Lower lobe of right lung (tissue), 2 donors: ENCODE measurements at places on chromosomes 2 and 18. TPM values are rescaled to one million over a fixed set of nuclear protein-coding genes. Genes with fewer than 3 reads are reported as not detected.
A peak's percentile ranks its signal among the peaks of the same experiment; 100 is the strongest.

Gene FECH
- 25.7 TPM for total RNA-seq

Gene UGT1A4
- total RNA-seq, result not detected

Gene ABHD3
- 32.0 TPM for total RNA-seq

Gene UBXN2A
- total RNA-seq, result 14.1 TPM

Gene RBBP8
- 32.7 TPM for total RNA-seq

Gene CLEC4F
- total RNA-seq, result 0.71 TPM

Gene CENPA
- total RNA-seq, result 1.7 TPM

DNA sequence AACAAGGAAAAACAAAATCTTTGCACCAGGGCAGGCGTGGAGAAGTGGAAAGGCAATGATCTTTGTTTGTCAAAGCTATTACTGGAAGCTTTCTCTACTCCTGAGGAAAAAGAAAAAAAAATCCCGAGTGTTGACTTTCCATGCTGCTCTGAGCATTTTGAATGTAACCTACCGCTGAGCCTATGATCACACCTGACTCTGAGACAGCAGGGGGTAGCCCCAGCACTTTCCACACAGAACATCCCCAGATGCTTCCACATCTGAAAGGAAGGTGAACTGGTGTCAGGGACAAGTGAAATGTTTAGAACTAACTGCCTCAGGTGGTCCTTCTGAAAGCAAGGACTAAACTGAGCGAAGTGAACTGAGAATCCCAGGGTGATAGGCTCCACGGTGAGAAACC, 1315.1 kb upstream of the DDX18 start:
- DNase-seq, result no peak
- no peaks in the 10 kb centered on the region for H3K27me3 ChIP-seq
- no peaks in the 10 kb centered on the region for H3K36me3 ChIP-seq
- no peak overlapping the region for H3K4me3 ChIP-seq

- peak overlapping the region; percentile 39 for H3K27ac ChIP-seq
- no peak overlapping the region for H3K4me3 ChIP-seq
- peaks cover 48% of the 10 kb centered on the region for H3K4me1 ChIP-seq
Observed at GRCh38 chr2:69933839-69934613, 19.1 kb downstream of the MXD1 start.

DNA sequence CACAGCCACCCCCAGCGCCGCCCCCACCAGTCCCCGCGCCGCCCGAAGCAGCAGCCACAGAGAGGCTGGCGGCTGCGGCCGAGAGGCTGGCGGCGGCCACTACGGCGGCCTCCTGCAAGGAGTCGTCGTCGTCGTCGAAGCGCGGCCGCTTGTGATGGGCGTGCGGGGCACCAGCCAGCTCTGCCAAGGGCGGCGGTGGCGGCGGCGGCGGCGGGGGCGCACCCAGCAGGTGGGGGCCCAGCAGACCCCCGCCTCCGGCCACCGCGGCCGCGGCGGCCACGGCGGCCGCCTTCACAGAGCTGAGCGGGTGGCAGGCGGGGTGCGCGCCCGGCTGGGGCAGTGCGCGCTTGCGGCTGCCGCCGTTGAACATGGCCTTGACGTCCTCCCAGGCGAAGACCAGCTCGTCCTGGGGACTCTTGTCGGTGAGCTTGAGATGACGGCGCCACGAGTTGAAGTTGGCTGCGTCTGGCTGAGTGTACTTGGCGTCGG, 3.3 kb downstream of the SKOR2 start:
- no peak overlapping the region for H3K4me3 ChIP-seq
- no peak for DNase-seq
- H3K36me3 ChIP-seq, result no peaks in the 10 kb centered on the region

- H3K4me1 ChIP-seq, result no peaks in the 10 kb centered on the region
- DNase-seq, result no peak
- no peak overlapping the region for H3K27ac ChIP-seq
- no peak overlapping the region for H3K4me3 ChIP-seq
- no peaks in the 10 kb centered on the region for H3K36me3 ChIP-seq
- no peaks in the 10 kb centered on the region for H3K27me3 ChIP-seq
Observed at GRCh38 chr2:111652038-111652437, 232.0 kb downstream of the ANAPC1 start.

DNA sequence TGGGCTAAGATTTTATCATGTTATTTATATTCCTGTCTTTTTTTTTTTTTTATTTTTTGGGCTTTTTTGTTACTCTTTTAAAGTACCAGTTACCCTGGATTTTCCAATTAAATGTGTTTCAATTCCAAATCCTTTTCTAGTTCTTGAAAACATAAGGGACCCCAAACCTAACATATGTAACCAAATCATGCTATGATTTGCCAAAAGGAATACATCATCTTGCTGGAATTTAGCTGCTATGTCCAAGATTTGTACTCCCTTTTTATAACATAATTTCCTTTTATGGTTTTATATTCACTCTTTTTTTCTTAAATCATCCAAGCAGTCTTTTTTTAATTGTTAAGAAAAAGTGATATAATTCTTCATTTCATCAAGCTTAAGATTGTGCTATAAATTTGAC, 60.9 kb upstream of the DSEL start:
- no peaks in the 10 kb centered on the region for H3K4me1 ChIP-seq
- H3K36me3 ChIP-seq, result no peaks in the 10 kb centered on the region
- H3K27me3 ChIP-seq, result no peaks in the 10 kb centered on the region
- H3K4me3 ChIP-seq, result no peak overlapping the region
- no peak overlapping the region for H3K27ac ChIP-seq

- H3K27me3 ChIP-seq, result no peaks in the 10 kb centered on the region
- DNase-seq, result no peak
- no peak overlapping the region for H3K27ac ChIP-seq
- H3K4me1 ChIP-seq, result no peaks in the 10 kb centered on the region
Observed at GRCh38 chr2:33118651-33119050, 171.9 kb downstream of the LTBP1 start.

DNA sequence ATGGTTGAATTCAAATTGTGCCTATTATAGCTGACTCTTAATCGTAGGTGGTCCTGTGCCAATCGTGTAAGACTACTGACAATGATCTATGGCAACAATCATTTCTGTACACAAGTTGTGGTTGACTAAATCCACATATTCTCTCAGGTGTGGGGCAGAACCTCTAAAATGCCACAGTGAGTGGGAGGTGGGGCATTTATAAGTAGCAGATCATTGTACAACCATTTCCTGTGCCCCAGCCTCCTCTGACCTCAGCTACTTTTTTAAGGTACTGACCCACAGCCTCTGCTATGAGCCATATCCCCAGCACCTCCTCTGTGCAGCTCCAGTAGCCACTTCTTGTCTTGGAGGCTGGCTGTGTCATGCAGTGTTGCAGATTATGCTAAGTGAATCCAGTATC, 48.6 kb upstream of the RAPH1 start:
- H3K27ac ChIP-seq, result peak overlapping the region; percentile 32
- peaks cover 50% of the 10 kb centered on the region for H3K4me1 ChIP-seq
- no peaks in the 10 kb centered on the region for H3K27me3 ChIP-seq
- H3K4me3 ChIP-seq, result no peak overlapping the region
- H3K36me3 ChIP-seq, result no peaks in the 10 kb centered on the region

- H3K4me3 ChIP-seq, result no peak overlapping the region
- no peaks in the 10 kb centered on the region for H3K36me3 ChIP-seq
- peak overlapping the region; percentile 65 for H3K27ac ChIP-seq
- no peaks in the 10 kb centered on the region for H3K27me3 ChIP-seq
- H3K4me1 ChIP-seq, result peaks cover 18% of the 10 kb centered on the region
Observed at GRCh38 chr18:58118536-58118935, 74.5 kb downstream of the NEDD4L start.

- no peak overlapping the region for H3K4me3 ChIP-seq
- no peak overlapping the region for H3K27ac ChIP-seq
Observed at GRCh38 chr2:65319674-65320041, 92.0 kb downstream of the ACTR2 start.

GRCh38 chr18:9673296-9674251, 34.5 kb upstream of the RAB31 start:
- peak overlapping the region; percentile 84 for H3K27ac ChIP-seq
- no peaks in the 10 kb centered on the region for H3K27me3 ChIP-seq
- peaks cover 14% of the 10 kb centered on the region for H3K4me1 ChIP-seq
- no peak overlapping the region for H3K4me3 ChIP-seq
- H3K36me3 ChIP-seq, result no peaks in the 10 kb centered on the region
- DNase-seq, result peak; percentile 75

GRCh38 chr2:65788556-65788955, 356.2 kb upstream of the SPRED2 start:
- H3K4me3 ChIP-seq, result no peak overlapping the region
- no peak for DNase-seq

DNA sequence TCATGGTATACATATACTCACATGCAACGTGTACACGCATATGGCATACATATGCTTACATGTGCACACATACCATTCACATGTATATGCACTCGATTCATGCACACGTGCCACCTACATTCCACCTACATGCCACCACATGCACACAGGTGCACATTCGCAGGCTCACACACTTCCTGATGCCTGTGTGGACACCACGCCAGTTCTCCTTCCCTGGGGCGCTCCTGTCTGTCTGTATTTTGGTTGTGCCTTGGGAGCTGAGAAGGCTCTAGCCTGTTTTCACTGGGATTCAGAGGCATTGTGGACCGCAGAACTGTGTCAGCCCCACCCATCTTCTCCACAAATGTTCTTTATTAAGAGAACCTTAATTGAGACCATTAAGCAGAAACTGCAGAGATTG, 96.6 kb upstream of the CTDP1 start:
- no peak overlapping the region for H3K4me3 ChIP-seq
- H3K36me3 ChIP-seq, result no peaks in the 10 kb centered on the region
- H3K4me1 ChIP-seq, result peaks cover under 1% of the 10 kb centered on the region
- peak; percentile 16 for DNase-seq
- H3K27ac ChIP-seq, result no peak overlapping the region
- peaks cover 9% of the 10 kb centered on the region for H3K27me3 ChIP-seq

DNA sequence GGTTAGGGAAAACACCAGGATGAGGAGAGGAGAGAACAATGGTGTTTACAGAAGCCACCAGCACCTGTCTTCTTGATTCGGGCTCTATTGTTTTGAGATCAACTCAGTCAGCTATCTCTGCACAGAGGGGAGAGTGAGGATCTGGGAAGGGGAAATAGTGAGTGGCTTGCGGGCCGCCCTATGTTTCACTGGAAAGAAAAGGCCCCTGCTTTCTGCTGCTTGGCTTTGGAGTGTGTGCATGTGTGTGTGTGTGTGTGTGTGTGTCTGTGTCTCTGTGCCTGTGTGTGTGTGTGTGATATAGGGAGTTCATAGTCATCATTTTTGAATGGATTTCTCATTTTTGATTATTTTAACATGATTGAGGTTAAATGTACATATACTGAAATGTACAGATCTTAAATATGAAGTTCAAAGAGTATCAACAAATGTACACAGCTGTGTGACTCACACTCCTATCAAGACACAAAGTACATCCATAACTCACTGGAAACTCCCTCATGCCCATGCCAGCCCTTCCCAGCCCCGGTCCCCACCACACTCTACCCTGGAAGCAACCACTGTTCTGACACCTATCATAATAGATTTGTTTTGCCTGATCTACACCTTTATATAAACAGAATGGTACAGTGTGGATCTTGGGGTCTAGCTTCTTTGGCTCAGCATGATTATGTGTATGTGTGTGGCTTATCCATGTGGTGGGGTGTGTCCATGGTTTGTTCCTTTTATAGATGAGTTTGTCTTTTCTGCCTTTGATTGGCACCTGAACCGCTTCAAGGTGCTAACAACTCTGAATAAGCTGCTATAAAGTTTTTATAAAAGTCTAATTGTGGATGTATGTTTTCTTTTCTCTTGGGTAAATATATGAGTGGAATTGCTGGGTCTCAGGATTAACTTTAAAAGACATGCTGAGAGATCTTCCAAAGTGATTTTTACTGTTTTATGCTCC, 258.3 kb downstream of the SETBP1 start:
- H3K4me3 ChIP-seq, result no peak overlapping the region
- H3K27me3 ChIP-seq, result no peaks in the 10 kb centered on the region
- peaks cover 10% of the 10 kb centered on the region for H3K4me1 ChIP-seq

DNA sequence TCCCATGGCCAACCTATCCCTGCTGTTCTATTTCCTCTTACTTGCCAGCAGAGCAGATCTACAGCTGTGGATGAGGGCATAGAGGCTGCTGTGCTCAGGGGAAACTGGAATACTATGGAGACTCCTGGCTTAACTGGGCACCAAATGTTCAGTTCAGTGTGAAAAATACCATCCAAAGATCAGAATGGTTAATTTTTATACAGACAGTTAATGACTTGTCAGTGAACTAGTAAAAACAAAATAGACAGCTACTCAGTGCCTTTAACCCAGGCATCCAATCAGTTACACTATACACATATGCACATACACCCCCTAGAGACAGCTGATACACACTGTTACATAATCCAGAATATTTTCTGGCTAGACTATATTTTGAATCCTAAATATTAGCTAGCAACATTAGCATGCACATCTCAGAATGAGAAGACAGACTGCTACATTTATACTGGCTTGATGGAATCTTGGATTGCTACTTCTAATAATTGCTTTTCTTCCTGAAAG, 59.1 kb upstream of the WIPF1 start:
- H3K27me3 ChIP-seq, result no peaks in the 10 kb centered on the region
- DNase-seq, result no peak
- H3K4me1 ChIP-seq, result no peaks in the 10 kb centered on the region
- H3K4me3 ChIP-seq, result no peak overlapping the region

GRCh38 chr2:157748371-157749142, 119.9 kb upstream of the ACVR1C start:
- H3K27ac ChIP-seq, result no peak overlapping the region
- no peaks in the 10 kb centered on the region for H3K4me1 ChIP-seq
- no peak overlapping the region for H3K4me3 ChIP-seq
- peaks cover 18% of the 10 kb centered on the region for H3K36me3 ChIP-seq

DNA sequence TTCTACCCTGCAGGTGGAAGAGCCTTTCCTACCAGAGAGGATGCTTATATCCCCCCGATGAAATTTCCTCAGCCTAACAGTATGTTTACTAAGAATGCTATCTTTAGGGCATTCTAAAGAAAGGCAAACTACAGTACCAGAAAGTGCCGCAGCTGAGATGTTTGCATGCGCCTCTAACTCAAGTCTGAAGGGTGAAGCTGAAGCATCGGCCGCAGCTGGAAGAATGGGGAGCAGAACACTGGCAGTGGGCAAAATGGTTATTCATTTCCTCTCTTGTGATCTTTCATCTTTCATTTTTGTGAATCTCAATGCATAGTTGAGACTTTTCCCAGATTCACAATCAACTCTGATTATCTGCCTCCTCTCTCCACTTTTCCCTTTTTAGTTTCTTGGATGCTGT, 648.2 kb upstream of the ZEB2 start:
- DNase-seq, result no peak
- no peak overlapping the region for H3K4me3 ChIP-seq
- no peaks in the 10 kb centered on the region for H3K27me3 ChIP-seq
